ENCODE measurements at places on chromosomes 6 and 20.

GRCh38 chr6:167350275-167350696 is 25.4 kb downstream of the TTLL2 start:
- DNase-seq: no peak

DNA sequence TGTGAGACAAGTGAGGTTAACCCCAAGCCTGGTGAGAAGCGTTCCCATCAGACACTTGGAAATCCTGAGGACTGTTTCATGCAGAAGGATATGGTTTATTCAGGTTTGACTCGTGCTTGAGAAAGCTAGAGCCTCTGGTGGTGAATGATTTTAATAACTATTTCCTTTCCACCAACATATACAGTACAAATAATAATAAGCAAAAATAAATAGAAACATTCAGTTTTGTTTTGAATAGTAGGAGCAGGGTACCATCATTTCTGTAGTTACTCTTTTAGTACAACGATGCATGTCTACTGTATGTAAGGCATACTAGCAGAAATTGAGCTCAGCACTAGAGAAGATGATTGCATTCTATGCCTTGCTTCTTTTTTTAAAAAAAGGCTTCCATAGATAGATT is 33.5 kb downstream of the PLG start:
- no peak for DNase-seq

- DNase-seq: no peak
Measured at GRCh38 chr6:43014434-43014909, 423 bp downstream of the KLHDC3 start.

DNA sequence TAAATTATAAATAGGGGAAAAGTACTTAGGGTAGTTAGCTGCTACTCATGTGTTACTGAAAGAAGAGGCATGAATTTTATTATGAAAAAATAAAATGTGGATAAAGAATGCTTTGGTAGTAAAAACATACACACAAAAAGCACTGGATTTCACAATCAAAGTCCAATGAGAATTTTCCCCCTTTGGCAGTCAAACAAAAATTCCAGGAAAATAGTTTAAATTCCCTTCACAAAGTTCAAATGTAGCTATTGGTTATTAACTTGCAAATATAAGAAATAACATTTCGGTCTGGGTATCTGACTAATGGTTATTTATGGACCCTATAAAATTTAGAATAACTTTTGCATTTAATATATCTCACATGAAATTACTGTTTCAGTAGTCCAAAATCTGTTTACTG is 210.4 kb downstream of the FOXC1 start:
- no peak for DNase-seq

DNA sequence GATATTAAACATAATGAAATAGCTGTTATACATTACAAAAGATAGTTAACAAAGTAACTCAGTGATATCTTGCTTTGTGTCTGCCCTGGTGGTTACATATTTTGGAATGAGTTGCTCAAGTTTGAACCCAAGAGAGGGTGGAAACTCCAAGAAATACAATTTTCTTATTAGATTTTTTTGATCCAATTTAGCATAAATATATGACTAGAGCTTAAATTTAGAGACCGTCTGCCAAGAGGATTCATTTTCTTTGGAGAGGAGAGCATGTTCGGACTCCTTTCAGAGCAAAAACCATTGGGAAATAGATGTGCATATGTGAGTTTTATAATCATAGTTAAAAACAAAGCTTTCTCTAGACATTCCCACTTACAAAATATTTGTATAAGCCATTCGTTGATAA is 353.4 kb downstream of the EPM2A start:
- DNase-seq: no peak

GRCh38 chr6:157217894-157218370 is 105.4 kb downstream of the TMEM242 start:
- no peak for DNase-seq

- DNase-seq: no peak
Measured at GRCh38 chr6:85756982-85757381, 114.3 kb upstream of the SYNCRIP start.

- DNase-seq: no peak
Measured at GRCh38 chr20:43716757-43717615, 9.8 kb downstream of the GTSF1L start.

DNA sequence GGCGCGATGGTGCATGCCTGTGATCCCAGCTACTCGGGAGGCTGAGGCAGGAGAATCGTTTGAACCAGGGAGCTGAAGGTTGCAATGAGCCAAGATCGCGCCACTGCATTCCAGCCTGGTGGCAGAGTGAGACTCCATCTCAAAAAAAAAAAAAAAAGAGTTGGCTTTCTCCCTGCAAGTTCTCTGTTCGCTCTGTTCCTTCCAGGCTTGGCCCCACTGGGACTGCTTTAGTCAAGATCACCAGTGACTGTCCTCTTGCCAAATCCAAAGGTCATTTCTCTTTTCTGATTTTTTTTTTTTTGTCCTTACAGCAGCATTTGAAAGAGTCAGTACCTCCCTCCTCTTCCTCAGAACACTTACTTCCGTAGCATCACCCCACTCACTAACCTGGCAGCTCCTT is 10.8 kb upstream of the GNRH2 start:
- no peak for DNase-seq

DNA sequence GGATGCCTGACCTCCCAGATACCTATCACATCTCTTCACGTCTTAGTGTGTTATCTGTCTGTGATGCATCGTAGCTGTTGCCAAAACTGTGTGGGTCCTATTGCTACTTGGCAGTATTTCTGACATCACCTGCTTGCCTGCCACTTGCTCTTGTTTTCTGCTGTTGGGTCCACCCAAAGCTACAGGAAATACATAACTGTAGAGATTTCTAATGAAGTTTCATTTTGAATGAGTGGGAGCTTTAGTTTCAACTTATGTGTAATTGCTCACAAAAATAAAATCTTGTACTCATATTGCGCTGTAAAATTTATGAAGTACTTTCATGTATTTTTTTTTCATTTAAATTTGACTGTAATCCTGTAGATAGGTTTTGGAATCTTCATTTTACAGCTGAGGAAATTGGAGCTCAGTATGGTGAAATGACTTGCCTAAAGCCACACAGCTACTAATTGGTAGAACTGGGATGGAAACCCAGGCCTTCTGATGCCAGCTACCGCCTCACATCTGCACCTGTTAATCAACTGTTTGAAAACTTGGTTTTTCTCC is 113.6 kb upstream of the MAN1A1 start:
- DNase-seq: no peak

- no peak for DNase-seq
Measured at GRCh38 chr6:5511954-5512353, 250.6 kb downstream of the FARS2 start.

DNA sequence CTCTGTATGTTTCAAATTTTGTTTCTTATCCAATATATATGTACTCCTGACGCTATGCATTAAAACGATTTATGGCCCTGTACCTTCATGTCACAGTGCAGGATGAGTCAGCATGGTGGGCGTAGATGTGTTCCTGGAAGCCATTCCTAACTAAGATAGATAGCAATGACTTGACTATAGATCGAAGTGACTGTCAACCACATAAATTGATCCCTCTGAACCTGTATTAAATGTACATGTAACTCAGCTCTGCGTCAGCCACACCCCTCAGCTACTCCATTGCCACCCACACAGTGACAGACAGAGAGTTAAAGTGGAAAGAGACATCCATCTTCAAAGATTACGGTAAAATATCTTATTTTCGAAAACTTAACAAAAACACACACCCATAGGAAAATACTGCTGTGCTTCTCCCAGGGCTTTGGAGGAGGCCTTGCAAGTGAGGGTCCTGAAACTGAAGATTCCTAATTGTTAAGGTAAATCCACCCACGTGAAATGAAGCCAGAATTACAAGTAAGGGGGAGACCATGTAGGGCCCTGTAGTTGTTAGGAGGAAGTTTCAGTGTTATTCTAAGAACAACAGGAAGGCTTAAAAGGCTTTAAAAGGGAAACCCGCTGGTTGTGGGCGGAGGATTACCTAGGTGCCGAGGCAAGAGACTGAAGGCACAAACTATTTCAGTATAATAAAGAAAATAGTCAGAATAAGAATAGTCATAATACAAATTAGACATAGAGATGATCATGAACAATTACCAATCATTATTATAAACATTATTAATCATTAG is 10.3 kb upstream of the RAD21L1 start:
- DNase-seq: no peak

- DNase-seq: no peak
Measured at GRCh38 chr6:92024110-92024509, 1395.2 kb downstream of the EPHA7 start.

- DNase-seq: no peak
Measured at GRCh38 chr6:73694711-73695411, 1.1 kb upstream of the CD109 start.

GRCh38 chr6:161246725-161247124 is 27.1 kb downstream of the AGPAT4 start:
- no peak for DNase-seq

DNA sequence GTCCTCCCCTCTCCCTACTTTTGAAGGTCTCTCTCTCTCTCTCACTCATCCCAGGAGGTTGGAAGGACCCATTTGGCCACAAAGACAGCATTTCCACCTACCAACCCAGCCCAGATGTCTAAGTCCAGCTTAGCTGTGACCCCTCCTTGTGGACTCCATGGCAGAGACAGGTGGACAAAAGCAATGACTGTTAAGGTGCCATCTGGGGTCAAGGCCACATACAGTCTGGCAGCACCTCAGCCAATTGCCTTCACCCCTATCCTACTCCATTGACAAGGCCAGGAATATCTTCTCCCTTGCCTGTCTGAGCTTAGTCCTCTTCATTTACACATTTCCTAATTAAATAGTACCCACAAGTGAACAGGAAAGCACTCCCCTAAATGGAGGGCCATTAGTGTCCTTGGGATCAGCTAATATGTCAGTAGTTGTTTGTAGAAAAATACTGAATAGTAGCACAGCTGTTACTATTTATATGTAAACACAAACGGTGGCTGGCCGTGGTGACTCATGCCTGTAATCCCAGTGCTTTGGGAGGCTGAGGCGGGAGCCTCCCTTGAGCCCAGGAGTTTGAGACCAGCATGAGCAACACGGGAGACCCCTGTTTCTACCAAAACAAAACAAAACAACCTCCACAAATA is 28.8 kb downstream of the GCM1 start:
- peak; percentile 91 for DNase-seq

DNA sequence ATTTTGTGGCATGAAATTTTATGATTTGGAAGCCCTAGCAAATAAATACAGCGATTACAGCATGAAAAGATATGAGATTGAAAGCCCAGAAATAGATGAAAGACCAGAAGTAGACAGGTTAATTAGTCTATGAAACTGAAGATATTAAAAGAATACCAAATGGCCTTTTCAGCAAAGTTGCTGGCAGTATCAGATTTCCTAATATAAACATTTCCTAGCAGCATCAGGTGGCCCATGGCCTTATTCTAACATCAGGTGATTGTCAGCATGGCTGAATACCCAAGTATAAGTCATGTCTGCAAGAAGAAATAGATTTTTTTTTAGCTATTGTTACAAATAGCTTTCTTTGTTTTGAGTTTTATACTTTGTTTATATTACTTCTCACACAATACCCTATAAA is 93.2 kb downstream of the CLVS2 start:
- no peak for DNase-seq

- no peak for DNase-seq
Measured at GRCh38 chr20:54221353-54221752, 13.5 kb downstream of the PFDN4 start.
